AG10803 (cell line): ENCODE measurements at places on chromosomes 6 and 20.

DNA sequence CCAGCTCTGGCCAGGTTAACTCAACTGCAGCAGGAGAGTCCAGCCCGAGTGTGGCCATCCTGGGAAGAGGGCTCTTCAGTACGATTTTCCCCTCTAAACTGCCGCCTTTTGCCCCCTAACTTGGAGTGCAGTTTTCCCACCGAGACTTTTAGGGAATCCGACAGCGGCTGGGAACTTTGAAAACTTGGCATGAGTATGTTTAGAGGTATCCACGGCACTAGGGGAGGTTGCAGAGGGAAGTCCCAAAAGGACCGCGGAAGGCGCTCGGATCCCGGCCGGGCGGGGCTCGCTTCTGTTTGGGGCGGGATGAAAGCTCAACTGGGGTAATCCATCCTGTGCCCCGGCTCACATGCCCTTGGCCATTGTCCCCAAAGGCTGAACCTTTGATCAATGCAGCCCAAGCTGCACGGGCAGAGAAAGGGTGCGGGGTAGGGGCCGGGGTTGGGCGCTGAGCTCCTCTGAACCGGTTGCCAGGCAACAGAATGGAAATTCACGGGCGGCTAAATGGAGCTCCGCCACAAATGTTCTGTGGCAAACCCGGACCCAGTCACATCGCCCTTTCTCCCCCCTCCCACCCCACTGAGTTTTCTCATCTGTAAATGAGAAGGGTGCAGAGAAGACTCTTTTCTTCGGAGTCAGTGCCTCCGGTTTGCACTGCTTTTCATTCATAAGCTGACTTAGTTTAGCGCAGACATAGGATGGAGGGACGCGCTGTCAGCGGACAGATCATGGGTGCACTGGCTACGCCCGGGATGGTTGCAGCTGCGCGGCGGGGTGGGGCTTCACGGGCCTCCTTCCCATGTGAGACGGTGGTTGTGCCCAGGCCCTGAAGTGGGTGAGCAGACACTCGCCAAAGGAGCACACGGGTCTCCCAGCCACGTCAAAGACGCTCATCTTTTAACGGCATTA lies 2.3 kb downstream of the BMP6 start:
- no peak for DNase-seq

GRCh38 chr6:44333942-44334341 lies 8.5 kb upstream of the SPATS1 start:
- no peak for DNase-seq

DNA sequence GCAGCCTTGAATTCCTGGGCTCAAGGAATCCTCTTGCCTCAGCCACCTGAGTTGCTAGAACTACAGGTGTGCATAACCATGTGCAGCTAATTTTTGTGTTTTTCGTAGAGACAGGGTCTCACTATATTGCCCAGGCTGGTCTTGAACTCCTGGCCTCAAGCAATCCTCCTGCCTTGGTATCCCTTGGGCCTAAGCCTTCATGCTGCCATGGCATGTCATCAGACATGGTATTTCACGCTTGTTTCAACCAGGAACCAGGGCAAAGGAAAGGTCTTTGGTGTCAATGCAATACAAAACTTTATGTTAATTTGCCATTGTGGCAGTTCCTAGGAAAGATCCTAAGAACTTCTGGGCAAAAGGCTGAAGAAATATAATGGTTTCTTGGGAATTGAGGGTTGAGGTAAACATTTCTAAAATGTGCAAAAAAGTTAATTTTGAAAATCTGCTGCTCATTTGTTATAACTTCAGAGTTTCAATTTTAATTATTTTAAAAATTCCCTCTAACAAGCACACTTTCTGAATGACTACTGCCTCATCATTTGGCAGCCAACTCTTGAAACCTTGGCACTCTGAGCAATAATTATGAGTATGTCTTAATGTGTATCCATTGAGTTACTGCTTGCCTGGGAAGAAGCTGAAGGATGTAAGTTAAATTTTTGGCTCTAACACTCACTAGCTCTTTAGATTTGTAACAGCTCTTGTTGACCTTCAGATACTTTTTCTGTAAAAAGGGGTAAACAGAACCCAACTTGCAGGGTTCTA lies 154.1 kb downstream of the GJA10 start:
- DNase-seq: no peak

DNA sequence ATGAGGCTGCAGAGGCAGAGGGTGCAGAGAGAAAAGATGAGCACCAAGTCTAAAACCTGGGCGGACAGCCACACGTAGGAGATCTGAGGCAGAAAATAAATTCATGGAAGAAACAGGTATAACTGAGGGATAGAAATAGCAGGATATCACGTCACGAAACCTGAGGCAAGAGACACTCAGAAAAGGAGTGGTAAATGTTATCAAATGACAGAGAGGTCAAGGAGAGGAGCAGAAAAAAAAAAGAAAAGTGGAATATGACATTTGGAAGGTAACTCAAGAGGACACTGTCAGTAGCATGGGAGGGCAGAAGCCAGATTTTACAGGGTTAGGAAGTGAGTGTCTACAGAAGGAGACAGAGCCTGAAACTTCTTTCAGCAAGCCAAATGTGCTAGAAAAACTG lies 84.2 kb upstream of the FBXL4 start:
- no peak for DNase-seq

- DNase-seq: peak; percentile 90
Measured at GRCh38 chr6:11432713-11433450, 104.7 kb upstream of the TMEM170B start.

GRCh38 chr6:89763550-89763949 lies 56.0 kb downstream of the MDN1 start:
- DNase-seq: peak; percentile 22
